Effector CD8-positive, alpha-beta T cell (primary cell): ENCODE measurements at places on chromosomes 5 and 9.

GRCh38 chr5:51632793-51633192, 249.5 kb downstream of the ISL1 start:
- DNase-seq, result no peak

- DNase-seq, result no peak
Measured at GRCh38 chr9:108525186-108525585, 330.6 kb downstream of the ACTL7B start.

DNA sequence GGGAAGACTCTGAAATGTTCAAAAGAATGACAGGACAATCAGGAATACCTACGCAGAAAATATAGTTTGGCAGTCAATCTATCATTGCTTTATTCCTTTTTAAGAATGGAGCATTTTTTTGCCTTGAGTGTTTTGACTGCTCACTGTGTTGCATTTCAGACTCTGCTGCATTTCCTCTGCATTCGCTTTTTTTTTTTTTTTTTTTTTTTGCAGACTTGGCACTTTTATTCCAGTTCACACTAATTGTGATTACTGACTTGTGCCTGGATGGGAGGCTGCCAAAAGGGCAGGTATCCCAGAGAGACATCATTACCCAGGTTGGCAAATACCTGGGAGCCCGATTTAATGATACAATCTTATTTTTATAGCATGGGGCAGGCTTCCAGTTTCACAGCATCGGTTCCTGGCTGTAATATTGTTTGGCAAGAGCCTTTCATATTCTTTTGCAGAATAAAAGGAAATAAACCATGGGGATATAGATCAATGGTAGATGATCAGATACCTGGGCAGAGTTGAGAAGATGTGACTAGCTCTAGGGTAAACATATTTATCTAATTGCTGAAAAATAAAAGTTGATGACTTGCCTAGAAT, 1132.6 kb downstream of the MAT2B start:
- DNase-seq, result no peak

DNA sequence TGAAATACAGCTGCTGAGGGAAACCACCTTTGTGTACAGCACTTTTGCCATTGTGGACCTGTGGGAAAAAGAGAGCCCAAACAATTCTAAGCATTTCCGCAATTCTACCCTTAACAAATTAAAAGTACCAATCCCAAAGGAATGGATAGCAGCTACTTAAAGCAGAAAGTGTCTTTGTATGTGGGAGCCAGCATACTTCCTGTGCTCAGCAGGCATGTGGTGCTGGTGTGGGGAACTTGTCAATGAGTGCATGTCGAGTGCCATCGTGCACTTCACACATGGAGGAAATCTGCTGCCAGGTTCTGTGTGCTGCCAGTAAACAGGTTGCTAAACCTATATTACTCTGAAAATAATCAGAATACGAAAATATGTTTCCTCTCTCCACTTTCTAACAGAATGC, 399.0 kb downstream of the LRRC70 start:
- DNase-seq, result no peak

GRCh38 chr5:3592298-3592697, 3.3 kb upstream of the IRX1 start:
- DNase-seq, result no peak

DNA sequence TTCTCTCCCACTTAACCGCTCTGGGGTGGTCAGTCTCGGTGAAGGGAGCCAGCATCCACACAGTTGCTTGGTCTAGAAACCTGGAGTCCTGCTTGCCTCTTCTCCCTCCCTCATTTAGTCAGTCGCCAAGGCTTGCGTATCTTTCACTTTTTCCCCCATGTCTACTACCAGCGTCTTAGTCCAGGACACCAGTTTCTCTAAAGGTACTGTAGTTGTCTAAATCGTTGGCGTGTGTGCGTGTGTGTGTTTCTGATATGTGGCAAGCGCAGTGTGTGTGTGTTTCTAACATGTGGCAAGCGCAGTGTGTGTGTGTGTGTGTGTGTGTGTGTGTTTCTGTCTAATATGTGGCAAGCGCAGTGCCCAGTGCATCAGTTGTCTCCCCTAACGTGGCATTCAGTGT, 641 bp downstream of the ATP6V1G1 start:
- DNase-seq, result no peak

GRCh38 chr5:1054799-1055775, 46.5 kb downstream of the NKD2 start:
- DNase-seq, result no peak

GRCh38 chr5:158477214-158477613, 618.3 kb upstream of the CLINT1 start:
- no peak for DNase-seq

- no peak for DNase-seq
Measured at GRCh38 chr5:139667730-139668063, 19.5 kb downstream of the CXXC5 start.

GRCh38 chr9:95336281-95336680, 18.8 kb upstream of the FANCC start:
- no peak for DNase-seq

GRCh38 chr9:90038763-90039162, 434.0 kb downstream of the GADD45G start:
- no peak for DNase-seq

DNA sequence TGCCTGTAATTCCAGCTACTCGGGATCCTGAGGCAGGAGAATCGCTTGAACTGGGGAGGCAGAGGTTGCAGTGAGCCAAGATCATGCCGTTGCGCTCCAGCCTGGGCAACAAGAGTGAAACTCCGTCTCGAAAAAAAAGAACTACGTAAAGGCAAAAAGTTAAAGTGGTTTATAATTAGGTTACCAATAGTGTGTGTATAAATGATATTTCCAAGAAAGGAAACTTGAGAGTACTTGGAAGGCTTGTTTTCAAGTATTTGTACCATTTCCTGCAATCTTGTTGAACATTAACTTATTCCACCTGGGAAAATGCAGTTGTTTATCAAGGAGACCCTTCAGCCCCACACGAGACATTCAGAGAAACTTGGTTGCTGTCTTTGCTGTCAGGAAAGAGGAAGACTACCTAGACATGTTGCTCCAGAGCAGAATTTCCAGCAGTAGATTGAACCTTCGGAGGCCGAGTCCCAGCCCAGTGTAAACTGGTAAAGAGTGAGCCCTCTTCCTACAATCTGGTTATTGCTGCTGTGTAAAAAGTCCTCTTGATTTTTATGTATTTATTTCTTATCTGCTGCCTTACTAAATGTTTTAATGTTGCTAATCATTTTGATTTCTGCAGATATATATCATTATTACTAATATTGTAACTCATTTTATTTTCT, 30.1 kb downstream of the STXBP1 start:
- no peak for DNase-seq

DNA sequence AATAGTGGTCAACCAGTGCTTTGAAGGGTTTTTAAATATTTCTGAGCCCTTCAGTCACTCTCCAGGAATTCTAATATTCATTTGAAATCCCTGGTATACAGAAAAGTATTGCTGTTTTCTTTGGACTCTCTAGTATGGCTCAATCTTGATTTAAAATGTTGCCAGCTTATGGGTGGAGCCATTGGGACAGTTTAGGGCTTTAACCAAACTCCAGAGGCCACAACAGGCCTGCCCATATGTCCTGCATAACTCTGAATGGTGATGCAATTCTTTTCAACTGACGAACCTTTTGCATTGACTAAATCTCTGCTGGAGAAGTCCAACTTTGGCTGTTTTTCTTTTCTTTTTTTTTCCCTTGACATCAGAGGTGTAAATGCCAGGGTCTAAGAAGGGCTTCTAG, 10.3 kb upstream of the ANKHD1 start:
- no peak for DNase-seq
